CD4-positive, alpha-beta T cell treated with Interleukin-15 for 1 hour (primary cell): ENCODE measurements at places on chromosomes 4 and X.

DNA sequence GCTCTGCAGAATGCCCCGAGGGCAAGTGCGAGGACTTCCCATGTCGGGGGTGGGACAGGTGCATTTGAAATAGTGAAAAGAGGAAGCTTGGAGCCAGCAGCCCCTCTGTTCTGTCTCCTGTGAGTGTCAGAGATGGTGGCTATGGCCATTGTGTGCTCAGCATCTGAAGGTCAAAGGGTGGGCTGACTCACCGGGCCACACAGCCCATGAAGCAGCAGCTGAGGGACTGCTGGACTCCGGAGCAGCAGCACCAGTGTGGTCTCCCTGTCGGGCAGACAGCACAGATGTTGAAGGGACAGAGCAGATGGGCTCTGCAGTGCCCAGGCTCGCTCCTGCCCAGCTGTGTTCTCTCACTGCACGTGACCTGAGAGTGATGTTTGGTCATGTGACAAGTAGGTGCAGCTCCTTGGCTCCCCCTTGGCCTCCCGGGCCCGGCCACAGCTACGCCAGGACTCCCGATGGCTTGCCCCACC is 53.5 kb downstream of the TBC1D14 start:
- no peak for DNase-seq

DNA sequence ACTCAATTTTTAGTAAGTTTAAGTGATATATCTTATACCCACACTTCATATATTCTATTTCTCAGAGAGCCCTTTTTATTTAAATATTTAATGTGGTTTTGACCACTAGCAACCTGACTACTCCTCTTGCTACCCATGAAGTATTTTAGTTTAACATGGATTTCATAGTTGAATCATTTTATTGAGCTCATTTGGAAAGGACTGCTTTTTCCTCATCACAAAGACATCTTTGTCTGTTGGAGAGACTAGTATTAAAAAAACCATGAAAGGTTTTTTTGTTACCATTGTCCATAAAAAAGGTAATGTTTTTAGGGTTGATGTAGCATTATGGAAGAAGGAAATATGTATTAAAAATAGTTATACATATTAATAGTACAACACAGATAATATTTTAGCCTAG is 139.5 kb downstream of the RAPGEF2 start:
- no peak for DNase-seq

- DNase-seq = no peak
Measured at GRCh38 chr4:153955327-153955726, 166.4 kb upstream of the SFRP2 start.

- no peak for DNase-seq
Measured at GRCh38 chrX:3548765-3549391, 164.6 kb downstream of the PRKX start.

DNA sequence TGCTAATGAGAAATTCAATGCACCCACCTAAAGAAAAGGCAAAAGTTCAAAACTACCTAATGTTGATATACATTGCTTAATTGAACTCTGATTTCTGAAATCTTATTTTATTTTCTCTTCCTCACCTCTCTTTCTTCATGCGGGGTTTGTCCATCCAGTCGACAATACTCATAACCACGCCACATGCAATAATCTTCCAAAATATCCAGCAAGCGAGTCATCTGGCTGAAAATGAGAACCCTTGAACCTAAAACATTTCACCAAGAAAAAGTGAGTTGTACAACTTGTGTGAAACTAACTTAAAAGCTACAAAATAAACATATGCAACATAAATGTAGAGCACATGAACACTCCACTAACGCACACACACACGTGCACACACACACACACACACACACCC is 26.7 kb downstream of the SMARCA1 start:
- DNase-seq = no peak

DNA sequence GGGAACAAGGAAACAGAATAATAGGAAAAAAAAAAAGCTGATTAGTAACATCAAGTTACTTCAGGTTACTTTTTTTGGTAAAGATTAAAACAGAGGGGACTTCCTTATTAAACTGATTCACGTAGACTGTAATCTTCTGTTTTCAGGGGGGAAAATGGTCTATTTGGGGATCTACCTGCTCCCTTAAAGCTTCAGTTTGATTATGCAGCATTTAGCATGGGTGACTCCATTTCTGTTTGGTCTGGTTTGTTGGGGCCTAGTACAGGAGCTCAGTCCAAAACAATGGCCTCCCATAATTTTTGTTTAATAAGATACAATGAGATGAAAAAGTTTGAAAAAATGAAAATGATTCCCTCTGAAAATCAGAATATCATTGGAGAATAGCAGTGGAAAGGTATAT is 34.6 kb downstream of the TEC start:
- DNase-seq = no peak

- no peak for DNase-seq
Measured at GRCh38 chrX:43582540-43582913, 73.6 kb upstream of the MAOA start.

DNA sequence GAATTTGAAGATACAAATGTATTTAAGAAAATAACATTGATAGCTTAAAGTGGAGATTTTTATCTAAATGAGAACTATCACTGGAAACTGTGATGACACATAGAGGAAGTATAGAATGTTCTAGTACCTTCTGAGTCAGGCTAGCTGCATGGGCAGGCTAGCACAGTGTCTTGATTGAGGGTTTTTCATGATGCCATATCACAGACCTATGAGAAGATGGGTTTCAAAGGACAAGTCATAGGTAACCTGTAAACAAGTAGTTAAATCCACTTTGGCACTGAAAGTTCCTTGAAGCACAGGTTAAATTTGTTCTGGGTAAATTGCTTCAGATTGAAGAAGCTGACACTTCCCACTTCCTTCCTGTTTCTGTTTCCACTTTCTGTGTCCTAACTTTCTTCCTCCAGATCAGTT is 48.2 kb upstream of the CDKN2AIP start:
- no peak for DNase-seq

DNA sequence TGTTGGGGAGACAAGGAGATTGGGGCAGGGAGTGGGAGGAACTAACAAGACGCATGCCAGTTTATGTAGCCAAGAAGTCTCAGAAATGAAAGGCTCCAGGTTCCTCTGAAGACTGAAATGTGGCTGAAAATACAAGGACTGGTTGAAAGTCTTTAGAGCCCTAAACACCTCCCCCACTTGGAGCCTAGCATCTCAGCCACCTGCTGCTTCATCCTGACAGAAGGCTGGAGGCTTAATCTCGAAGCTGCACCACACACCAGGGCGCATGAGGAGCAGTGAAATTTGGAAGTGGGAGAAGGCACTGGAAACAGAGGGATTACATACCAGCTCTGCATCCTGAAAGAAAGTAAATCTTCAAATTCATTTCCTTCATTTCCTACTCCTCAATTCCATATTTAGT is 160.7 kb upstream of the FTHL17 start:
- DNase-seq = no peak

GRCh38 chrX:31260351-31260750 is 188.5 kb upstream of the FTHL17 start:
- DNase-seq = no peak

- DNase-seq = no peak
Measured at GRCh38 chrX:55028040-55028439, 2.7 kb downstream of the ALAS2 start.

DNA sequence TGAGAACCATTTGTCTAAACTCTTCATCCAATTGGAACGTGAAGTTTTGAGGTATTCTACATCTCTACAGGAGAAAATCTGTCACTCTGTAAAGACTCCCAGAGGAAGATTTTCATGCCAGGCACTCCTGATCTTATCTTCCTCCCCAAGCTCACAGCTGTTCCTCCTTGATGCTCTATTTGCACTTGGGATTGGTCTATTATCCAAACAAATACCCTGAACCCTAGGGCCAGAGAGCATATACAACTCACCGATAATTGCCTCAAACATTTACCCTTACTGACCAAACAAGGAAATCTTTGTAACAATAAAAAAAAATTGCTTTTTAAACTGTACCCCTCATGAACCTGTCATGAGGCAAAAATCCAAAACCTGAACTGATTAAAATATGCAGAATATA is 372.7 kb downstream of the SH2D1A start:
- no peak for DNase-seq

DNA sequence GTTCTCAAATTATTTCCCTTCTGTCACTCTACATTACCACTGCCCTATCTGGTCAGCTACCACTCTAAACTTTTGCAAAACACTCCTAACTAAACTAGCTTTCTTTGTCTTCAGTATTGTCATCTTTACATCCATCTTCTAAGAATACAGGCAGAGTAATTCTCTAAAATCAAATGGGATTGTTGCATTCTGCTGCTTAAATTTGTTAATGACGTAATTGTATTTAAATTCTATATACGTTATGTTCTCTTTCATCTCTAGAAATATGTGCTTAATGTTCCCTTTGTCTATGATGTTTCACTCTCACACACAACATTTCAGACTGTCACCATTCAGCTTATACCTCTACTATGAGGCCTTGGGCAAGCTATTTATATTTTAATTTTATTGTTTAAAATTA is 1041.1 kb upstream of the POU3F4 start:
- no peak for DNase-seq

DNA sequence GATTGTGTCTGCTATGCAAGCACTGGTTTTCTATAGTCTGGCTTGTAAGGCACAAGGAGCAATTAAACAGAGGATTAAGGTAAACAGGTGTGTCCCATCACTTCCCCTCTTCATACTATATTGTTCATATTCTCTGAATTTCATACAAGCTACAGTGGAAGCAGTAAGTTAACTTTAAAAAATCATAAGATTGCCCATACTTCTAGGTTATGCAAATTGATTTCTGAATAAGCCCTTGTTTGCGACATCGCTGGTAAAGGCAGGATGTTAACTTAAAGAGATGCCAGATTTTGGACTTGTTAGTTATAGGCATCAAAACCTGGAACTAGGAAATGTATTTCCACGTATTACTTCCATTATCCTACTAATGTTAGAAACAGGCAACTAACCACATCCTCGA is 1.0 kb upstream of the TMEM131L start:
- no peak for DNase-seq

DNA sequence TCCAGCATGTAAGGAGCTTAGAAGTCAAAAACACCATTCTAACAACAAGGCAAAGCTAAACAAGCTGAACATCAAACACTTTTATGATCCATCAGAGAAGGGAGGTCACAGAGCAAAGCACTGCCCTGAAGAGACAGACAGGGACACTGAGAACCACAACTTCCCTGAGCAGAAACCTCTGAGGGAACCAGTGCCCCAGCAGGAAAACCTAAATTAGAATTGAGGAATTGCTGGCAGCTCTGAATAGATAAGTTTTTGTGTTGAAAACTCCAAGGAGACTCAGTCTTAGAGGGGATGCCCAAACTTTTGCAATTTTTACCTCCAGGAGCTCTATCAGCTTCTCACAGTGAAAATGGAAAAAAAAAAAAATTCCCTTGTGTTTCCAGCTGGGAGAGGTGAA is 83.0 kb upstream of the MAPK10 start:
- no peak for DNase-seq

DNA sequence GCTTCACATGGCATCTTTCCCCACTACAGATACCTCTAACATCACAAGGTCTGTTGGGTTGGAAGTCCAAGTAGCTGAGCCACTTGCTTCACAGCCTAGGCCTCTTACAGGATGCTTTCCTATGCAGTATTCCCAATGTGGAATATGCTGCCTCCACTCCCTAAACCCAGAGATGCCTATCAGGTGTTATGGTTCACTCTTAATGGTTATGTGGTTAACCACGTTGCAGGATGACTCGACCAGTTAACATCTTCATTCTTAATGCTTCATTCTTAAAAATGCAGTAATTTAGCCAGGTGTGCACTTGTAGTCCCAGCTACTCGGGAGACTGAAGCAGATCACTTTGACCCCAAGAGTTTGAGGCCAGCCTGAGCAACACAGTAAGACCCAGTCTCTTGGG is 24.2 kb downstream of the HAUS3 start:
- DNase-seq = no peak

DNA sequence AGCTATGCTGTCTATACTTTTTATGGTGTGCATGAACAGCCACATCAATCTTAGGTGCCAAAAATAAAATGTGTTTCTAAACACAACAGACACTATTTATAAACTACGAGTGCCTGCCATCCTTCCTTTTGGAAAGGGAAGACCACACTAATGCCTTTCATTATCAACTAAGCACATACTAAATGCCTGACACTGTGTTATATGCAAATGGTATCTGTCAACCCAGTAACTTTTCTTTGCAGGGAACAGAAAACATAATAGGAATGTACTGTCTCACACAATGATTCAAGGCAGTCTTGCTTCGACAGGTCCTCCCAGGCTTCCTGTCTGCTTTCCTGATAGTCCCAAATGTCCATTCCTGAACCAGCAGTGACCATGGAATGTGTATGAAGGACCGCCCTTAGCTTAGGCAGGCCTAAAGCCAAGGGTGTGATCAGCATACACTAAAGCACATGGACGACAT is 43.8 kb downstream of the ADGRA3 start:
- no peak for DNase-seq

GRCh38 chr4:116796022-116796421 is 289.4 kb downstream of the TRAM1L1 start:
- DNase-seq = no peak

DNA sequence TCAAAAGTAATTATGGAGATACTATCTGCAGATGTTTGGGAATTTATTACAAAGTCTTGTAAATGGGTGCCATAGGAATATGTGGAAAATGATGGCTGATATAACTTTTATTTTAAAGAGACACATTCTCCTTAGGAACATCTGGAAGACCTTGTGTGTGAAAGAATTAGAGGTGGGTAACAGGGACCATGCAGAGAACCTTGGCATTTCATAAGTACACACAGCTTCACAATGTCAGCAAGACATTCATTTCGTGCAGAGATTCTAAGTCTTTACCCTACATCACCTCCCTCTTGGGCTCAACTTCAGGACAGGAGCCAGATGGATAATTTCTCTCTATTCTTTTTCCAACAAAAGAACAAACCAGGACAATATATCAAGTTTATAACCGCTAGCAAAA is 458.1 kb upstream of the INTU start:
- no peak for DNase-seq

GRCh38 chrX:155778844-155779553 is 102.1 kb upstream of the VAMP7 start:
- no peak for DNase-seq

GRCh38 chr4:125728568-125728967 is 413.8 kb downstream of the FAT4 start:
- no peak for DNase-seq

GRCh38 chrX:153057281-153057680 is 1.0 kb downstream of the PNMA3 start:
- DNase-seq = no peak

- DNase-seq = no peak
Measured at GRCh38 chr4:4392501-4393183, 5.7 kb downstream of the NSG1 start.

- DNase-seq = no peak
Measured at GRCh38 chrX:46326161-46326560, 219.1 kb downstream of the ZNF674 start.

- DNase-seq = no peak
Measured at GRCh38 chrX:148960060-148960459, 459.6 kb downstream of the AFF2 start.

DNA sequence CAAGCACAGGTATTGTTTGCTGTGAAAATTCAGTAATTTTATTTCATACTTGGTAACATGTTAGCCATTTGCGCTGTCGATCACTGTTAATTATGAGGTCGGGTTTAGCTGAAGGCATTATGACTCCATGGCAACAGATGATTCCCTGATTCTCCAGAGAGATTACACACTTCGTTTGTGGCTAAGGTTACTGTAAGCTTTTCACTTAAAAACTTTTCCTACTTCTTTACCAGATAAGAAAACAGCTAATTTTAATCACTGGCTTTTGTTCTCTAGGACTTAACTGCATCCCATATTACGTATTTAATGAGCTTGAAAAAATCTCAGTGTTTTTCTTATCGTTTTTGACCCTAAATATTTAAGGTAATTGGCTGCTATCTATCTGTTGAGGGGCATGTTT is 2.1 kb downstream of the GSTCD start:
- no peak for DNase-seq
